D721Med (cell line): ENCODE measurements at places on chromosomes 13 and 19.

DNA sequence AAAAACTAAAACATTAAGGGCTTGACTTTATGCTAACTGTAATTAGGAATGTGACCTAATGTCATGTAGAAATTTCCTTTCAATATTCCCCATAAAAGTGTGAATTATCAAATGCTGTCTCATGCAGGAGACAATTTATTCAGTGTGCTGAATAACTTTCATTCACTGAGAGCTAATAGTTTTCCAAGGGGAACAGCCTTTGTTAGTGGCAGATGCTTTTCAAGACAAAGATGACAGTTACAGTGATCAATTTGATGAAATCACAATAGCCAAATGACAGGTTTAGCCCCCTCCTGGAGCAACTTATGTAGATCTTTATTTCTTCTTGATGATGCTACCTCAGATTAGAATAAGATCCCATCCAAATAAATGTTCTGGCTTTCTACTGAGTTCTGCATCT is 275.5 kb downstream of the ITGBL1 start:
- DNase-seq = no peak

DNA sequence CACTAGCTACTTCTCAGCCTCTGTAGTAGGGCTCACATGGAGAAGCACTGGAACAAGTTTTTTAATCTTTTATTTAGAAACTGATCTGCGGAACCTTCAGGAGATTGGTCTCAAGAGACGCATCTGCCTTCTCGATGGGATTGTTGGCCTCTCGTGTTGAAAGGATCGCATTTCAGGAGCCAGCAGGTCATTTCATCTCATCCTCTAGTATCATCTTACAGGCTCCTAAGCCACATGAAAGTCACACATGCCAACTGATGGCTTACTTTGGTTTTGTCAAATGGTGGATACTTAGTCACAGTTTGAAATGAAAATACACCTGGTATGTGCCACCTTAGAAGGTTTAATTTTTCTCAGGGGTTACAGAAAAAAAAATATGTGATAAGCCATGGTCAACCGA is 1703.6 kb downstream of the EFNB2 start:
- no peak for DNase-seq

GRCh38 chr13:46354156-46355087 is 32.6 kb downstream of the RUBCNL start:
- DNase-seq = no peak

GRCh38 chr13:45899406-45899805 is 47.9 kb upstream of the SIAH3 start:
- DNase-seq = no peak

GRCh38 chr13:54390841-54391240 is 1362.2 kb downstream of the OLFM4 start:
- no peak for DNase-seq

- no peak for DNase-seq
Measured at GRCh38 chr19:3546119-3546518, 7.1 kb downstream of the TEKTIP1 start.

DNA sequence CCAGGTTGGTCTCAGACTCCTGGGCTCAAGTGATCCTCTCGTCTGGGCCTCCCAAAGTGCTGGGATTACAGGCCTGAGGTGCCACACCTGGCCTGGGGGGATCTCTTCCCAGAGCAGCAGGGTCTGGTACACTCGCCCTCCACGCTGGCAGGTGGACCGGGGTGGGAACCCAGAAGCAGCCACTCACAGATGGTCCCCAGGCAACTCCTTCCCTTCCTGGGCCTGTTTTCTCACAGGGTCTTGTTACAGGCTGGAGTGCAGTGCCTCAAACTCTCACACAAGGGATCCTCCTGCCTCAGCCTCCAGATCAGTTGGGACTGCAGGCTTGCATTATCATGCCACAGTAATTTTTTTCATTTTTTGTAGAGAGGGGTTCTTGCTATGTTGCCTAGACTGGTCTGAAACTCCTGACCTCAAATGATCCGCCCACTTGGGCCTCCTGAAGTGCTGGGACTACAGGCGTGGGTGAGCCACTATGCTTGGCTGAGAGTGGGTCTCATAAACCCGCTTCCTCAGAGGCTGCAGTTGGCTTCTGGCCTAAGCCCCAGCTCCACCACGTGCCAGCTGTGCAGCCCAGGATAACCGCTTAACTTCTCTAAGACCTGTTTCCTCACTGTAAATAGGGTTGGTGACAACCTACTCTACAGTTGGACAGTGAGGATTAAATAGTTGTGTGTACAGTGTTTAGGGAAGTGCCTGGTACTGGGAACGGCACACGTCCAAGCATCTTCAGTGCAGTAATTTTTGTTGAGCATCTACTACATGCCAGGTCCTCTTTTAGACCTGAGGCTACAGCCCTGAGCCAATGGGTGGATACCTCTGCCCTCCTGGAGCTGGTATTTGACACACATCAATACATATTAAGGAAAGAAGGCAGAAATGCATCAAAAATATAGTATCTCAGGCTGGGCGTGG is 871 bp upstream of the CCER2 start:
- no peak for DNase-seq

- no peak for DNase-seq
Measured at GRCh38 chr19:35755131-35755549, 1.7 kb downstream of the HSPB6 start.

DNA sequence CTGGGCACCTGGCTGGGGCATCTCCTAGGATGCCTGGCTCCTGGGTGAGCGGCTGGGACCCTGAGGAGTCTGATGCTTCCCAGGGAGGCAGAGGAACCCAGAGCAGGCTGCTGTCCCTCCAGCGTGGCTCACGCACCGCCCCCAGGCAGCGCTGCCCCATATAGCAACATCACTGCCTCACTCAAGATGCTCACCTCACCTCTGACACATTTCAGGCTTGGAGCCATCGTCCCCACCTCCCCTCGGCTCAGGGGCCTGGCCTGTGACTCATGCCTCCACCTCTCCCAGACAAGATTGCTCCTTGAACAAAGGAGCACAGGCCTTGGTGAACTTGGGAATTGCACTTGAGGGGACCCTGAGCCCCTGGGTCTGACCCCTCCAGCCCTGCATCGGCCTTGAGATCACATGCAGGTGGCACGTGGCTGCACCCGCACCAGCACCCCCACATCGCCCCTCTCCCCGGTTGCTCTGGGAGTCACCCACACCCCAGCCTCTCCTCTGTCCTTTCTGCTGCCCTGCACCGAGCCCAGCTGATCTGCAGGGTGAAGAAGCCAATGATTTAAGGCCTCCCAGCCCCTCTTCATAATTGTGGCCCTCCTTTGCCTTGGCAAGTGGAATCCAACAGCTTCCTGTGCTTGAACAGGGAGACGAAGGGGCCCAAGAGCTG is 11.2 kb downstream of the CEBPA start:
- DNase-seq = no peak

DNA sequence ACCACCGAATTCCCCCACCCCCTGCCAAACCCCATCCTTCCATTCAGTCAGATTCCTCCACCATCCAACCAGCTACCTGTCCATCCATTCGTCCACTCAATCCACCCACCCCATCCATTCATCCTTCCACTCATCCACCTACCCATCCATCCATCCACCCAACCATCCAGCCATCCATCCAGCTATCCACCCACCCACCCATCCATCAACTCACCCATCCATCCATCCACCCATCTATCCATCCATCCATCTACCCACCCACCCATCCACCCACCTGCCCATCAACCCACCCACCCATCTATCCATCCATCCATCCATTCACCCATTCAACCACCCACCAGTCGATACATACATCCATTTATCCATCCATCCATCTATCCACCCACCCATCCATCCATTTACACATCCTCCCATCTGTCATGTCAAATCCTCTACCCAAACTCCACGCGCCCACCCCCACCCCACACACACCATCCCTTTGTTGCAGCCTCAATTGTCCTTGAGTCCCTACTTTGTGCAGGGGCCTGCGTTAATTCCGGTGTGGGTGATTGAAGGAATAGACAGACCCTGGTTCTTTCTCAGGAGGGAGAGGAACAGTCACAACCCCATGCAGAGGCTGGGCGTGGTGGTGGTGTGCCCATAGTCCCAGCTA is 5.3 kb upstream of the SLC5A5 start:
- no peak for DNase-seq

DNA sequence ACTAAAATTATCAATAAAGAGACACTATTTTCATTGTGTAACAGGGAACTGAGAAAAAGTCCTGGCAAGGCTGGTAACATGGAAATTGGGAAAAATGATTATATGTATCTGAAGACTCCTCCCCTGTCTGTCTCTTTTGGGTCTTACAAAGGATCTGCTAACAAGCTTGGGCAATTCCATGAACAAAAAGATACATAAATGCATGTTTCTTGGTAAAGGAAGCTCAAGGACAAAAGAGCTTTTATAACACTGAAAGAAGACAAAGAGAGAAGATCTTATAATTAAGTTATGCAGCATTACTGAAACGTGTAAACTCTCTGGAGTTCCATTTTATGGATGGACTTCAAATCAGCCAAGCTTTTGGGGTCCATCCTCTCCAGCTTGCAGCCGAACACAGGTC is 29.2 kb downstream of the EFNB2 start:
- no peak for DNase-seq

DNA sequence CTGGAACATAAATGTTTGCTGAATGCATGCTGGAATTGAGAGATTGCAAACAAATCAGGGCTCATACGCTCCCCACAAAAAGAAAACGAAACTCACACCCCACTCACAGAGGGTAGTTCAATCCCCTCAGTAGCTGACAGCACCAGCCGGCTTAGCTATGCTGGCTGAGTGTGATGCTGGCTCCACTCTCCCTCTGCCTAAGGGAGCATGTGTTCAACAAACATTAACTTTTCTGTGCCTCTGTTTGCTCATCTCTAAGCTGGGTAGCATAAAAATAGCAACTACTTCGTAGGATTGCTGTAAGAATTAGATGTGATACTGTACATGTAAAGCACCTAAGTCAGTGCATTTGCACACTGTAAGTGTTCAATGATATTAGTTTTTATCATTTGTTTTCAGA is 282.6 kb downstream of the FOXO1 start:
- no peak for DNase-seq

GRCh38 chr13:103250071-103250470 is 183.9 kb upstream of the SLC10A2 start:
- no peak for DNase-seq

GRCh38 chr19:46303322-46303690 is 6.5 kb downstream of the HIF3A start:
- no peak for DNase-seq

- no peak for DNase-seq
Measured at GRCh38 chr19:13007292-13008045, 12.2 kb downstream of the NFIX start.

- no peak for DNase-seq
Measured at GRCh38 chr13:113598481-113598880, 13.9 kb downstream of the TFDP1 start.

GRCh38 chr19:51431124-51431523 is 13.7 kb upstream of the SIGLEC10 start:
- DNase-seq = no peak

DNA sequence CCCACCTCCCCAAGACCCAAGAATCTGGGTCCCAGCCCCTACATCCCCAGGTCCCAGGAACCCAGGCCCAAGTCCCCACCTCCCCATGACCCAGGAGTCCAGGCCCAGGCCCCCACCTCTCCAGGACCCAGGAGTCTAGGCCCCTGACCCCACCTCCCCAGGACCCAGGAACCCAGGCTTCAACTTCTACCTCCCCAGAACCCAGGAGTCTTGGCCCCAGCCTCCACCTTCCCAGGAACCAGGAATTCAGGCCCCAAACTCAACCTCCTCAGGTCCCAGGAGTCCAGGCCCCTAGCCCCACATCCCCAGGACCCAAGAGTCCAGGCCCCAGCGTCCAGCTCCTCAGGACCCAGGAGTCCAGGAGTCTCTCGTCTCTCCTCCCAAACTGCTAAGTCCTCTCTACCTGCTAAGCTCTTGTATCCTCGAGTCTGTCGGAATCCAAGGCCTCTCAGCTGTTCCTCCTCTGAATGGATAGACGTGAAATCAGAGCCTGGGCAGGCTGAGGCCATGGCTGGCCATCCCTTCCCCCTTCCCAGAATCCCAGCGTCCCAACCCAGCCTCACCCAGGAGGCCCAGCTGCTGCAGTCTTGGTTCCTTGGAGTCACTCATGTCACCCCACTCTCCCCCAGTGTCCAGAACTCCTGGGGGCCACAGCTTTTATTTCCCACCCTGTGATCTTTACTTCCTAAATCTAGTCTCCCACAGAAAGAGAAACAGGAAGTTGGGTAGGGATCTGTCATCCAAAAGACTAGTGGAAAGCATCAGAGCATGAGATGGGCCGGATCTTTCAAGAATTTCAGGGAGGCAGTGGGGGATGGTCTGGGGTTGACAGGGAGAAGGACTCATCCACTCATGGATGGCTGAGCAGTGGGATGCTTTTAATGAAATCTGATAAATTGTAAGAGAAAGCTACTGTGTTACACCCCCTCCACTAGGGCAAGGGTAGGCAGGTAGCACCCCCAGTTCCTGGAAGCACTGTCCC is at the start of gene CD209:
CD209 (minus strand) TSS at position 632 of the 982 bp plus-strand sequence; CDS start at position 609, 23 bp downstream.
- DNase-seq = no peak

DNA sequence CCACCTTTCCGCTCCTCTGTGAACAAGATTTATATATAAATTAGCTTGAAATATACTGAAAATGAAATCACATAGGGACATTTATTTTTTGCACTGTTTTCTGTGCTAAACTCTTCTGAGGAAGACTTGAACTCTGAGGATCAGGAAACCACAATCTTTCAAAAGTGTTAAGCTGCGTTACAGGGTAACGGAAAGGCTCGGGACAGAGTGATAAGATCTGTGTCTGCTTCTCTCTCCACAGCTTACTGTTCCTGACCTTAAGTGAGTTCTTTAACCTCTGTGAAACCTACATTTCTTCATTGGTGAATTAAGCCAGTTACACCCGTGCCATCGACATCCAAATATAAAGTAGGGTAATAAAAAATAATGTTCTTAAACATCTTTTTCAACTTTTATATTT is 38.9 kb downstream of the DACH1 start:
- no peak for DNase-seq

- no peak for DNase-seq
Measured at GRCh38 chr13:49307365-49307764, 59.6 kb downstream of the CDADC1 start.

- no peak for DNase-seq
Measured at GRCh38 chr13:59950266-59950665, 213.5 kb downstream of the DIAPH3 start.
